ENCODE measurements at places on chromosomes 7 and 10.

- no peak for DNase-seq
Observed at GRCh38 chr7:7323352-7323751, 141.0 kb downstream of the C1GALT1 start.

DNA sequence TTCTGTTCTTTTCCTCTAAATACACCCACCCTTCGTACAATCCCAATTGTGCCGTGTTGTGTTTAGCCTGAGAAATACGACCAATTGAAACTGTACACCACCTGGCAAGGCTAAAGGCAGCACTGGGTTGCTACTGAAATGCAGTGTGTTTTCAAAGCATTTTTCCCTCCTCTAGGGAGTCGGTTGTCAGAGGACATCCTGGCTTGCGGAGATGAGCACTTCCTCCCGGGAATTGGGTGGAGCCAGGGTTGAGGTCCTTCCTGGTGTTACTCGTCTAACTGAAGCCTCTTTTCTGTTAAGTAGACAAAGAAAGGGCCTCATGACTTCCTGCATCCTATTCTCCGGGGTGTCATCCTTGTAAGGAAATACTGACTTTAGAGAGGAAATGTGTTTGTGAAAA is 133.5 kb downstream of the MTPAP start:
- no peak for DNase-seq

- DNase-seq = no peak
Observed at GRCh38 chr10:100927266-100927665, 14.5 kb downstream of the SLF2 start.

DNA sequence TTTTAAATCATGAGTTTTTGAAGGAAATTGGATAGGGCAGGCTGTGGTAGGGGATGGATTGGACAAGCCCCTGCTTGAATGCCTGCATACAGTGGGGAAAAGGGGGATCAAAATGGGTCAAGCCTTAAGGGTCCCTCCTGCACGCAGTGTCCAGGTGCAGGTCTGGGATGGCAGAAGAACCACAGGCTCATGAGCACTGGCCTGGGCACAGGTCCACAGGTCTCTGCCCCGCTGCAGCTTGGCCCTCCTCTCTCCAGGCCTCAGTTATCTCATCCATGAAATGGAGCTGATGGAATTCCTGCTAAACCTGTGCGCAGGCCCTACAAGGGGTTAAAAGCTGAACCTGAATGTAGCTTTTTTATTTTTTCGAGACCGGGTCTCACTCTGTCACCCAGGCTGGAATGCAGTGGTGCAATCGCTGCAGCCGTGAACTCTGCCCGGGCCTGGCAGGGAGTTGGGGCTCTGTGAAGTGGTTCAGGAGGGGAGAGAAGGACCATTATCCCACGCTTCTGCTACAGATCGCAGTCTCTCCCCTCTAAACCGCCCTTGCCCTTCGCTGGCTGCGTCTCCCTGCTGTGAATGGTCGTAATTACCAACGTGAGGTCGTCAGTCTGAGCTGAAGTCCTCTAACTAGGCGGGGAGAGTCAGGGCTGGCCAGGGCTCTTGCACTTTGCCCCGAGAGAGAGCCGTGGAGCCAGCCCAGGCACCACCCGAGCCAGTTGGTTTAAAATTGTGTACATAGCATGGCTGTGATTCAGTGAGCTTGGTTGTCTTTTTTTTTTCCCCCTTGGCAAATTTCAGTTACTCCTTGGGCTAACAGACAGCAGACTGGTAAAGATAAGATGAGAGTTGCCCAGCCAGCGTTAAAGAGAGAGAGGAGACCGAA is 77.5 kb upstream of the GTF2I start:
- DNase-seq = no peak

- no peak for DNase-seq
Observed at GRCh38 chr7:105246679-105247078, 142.0 kb downstream of the SRPK2 start.

- DNase-seq = no peak
Observed at GRCh38 chr7:48177271-48177670, 6.0 kb downstream of the ABCA13 start.

GRCh38 chr10:77987671-77988255 is 41.6 kb downstream of the POLR3A start:
- DNase-seq = no peak

DNA sequence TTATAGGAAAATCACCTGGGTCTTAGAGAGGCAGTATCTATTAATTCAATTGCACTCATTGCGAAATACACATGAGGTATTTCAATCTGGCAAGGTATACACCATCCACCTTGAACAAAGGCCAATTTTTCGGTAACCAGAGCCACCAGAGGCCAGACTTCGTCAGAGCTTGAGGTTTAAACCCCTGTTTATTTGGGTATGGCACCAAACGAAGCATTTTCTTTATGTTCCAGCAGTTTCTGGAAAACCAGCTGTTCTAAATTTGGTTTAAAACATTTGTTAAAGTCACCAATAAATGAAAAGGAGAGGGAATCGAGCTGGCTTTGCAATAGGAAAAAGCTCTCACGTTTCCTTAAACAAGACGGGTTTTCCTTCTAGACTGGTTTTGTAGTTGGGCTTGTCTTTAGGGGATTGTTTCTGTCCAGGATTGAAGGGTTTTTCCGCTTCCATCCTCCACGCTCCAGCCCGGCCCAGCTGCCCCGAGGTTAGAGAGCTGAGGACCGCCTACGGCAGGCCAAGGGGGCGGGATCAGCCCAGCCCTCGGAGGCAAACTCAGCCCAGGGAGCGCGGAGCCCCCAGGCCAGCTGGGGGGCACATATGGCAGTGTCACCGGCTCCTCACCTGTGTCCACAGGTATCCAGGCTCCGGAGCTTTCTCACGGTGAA is 539.4 kb upstream of the MGMT start:
- DNase-seq = no peak

DNA sequence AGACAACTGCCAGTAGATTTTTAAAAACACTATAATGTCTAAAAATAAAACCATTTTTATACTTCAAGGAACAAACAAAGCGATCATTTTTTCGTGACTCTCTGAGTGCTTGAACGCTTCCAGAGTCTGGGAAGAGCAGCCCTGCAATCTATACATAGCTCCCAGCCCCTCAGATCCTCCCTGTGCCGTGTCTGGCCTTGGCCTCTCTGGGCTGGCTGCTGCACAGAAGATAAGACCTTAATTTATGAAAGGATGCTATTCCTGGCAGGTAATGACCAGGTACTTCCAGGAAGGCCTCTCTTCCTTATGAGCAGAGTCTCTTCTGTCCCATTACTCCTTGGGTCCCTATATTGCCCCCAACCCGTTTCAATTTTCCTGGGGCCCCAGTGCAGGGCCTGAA is 200.9 kb upstream of the AOAH start:
- DNase-seq = no peak

GRCh38 chr10:44881649-44882048 is 29.5 kb upstream of the TMEM72 start:
- DNase-seq = no peak

DNA sequence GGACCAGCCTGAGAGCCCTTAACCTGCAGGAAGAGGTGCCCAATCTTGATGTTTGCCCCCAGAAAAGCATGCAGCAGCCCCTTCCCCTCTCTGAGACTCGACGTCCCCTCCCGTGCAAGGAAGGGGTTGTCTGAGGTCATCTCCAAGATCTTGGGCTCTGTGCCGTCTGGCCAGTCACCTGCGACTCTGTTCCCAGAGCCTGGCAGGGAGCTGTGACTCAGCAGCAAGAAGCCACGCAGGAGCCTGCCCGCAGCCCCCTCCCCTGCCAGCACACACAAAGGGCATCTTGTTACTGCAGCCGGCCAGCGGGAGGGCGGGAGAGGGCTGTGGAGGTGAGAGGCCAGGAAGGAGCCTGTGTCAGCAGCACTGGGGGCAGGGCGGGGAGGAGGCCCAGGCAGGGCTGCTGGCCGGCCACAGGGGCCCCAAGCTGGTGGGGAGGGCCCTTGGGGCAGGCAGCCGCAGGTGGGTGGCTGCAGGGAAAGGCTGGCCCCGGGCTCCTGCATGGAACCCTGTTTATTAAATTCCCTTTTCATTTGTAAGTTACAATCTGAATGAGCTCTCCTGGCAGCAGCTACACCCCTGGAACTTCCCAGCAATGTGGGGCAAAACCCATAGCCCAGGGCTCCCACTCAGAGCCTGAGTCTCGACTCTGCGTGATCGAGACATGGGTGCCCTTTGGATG is 103.7 kb upstream of the ZMIZ1 start:
- DNase-seq = no peak

DNA sequence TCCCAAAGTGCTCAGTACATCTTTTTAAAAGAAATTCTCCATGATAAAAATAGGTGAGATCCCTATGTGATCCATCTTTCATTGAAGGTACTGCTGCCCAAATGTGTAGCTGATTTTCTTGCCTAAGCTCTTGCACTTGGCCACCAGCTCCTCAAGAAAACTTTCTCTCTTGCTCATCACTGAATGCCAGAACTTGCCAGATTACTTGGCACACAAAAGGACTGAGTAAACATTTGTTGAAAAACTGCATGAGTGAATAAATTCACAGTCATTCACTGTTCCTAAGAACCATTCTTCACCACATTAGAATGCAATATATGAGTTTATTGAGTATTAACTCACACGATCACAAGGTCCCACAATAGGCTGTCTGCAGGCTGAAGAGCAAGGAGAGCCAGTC is 99.9 kb downstream of the TRIL start:
- no peak for DNase-seq

- DNase-seq = no peak
Observed at GRCh38 chr10:74055383-74056049, 57.6 kb downstream of the VCL start.

DNA sequence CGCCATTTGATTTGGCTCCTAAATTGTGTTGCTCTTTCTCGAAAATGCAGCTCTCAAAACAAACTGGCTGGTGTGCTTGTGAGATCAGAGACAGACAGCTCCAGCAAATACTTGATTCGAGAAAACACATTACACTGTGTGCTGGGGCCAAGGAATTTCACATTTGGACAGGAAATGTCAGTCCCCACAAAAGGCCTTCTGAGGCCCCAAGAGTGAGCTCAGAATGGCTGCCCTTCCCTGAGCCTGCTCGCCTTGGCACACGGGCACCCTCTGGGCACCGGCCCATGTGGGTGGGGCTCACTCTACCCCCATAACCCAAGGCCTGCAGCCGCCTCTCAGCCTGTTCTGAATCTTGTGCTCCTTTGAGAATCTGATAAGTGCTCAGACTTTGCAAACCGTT is 13.9 kb upstream of the HSPA12A start:
- no peak for DNase-seq

DNA sequence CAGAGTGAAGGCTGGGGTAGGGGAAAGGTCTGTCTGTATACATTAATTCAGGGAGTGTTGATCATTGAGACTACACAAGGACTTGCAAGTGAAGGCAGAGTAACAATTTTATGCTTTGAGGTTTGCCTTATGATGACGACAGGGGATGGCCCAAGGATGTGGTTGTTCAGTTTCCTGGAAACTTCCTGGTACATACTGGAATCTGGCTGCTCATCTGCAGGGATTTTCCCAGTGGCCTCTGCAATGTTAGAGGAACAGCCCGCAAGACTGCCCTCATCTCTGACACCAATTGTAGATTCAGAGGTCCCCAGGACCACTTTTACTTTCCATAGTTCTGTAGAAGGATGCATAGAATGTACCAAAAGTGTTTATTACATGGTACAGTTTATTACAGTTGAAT is 189.6 kb downstream of the TMEM178B start:
- no peak for DNase-seq

DNA sequence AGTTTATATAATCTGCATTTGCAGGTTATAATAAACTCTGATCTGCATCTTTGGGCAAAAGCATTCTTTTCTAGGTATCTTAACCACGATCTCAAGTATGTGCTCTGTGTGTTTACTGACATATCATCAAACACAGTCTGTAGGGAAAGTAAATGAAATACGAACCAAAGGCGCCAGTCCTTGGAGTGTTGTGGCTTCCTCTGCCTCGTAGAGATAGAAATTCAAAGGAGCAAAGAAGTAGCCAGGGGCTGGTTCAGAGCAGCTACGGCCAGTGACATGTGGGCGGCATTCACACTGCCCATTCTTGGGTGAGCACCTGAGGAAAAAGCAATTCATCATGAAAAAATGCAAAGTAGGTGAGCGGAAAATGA is 38.7 kb downstream of the LAMB4 start:
- DNase-seq = no peak

DNA sequence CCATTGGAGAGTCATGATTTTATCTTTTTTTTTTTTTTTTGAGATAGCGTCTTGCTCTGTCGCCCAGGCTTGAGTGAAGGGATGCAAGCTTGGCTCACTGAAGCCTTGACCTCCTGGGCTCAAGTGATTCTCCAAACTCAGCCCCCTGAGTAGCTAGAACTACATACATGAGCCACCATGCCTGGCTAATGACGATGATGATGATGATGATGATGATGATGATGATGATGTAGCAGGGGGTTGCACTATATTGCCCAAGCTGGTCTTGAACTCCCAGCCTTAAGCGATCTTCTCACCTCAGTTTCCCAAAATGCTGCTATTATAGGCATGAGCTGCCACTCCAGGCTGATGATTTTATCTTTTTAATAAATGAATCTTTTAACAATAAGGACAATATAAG is 13.9 kb upstream of the PLAC9 start:
- no peak for DNase-seq

- DNase-seq = no peak
Observed at GRCh38 chr7:18580950-18581349, 85.4 kb downstream of the HDAC9 start.

- DNase-seq = no peak
Observed at GRCh38 chr7:134153493-134154136, 26.5 kb downstream of the LRGUK start.
